ENCODE measurements at places on chromosomes 11 and 22.

DNA sequence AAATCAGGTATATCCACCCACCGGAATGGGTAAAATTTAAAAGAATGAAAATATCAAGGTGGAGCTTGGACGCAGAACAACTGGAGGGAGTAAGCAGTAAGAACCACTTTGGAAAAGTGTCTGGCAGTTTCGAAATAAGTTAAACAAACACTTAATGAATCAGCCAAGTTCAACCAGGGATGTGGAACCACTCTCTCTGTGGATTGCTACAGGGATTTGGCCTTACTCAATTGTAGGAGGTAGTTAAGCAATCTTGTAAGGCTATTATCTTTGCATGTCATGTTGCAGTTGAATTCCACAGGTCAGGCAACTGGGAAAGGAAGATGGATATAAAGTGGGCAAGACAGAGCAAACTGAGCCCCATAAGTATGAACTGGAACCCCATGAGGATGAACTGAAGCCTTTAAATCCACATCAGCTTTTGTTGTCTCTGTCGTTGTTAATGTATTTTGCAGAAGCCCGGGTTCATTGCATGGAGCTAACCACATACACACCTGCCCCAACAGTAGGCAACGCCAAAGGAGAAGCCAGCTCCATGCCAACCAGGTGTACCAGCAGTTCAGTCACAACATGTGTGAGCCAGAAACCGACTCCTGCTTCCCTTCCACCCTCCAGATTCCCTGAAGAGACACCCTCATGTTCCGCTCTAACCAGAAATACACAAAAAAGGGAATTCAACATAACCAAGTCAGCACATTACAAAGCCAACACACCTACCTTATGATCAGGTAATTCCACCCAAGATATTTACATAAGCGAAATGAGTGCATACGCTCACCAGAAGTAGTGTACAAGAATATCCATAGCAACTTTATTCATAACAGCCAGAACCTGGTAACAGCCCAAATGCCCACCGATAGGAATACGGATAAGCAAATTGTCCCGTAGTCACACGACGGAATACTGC is 8.0 kb upstream of the SLC43A3 start:
- no peak for DNase-seq

- DNase-seq, result no peak
Measured at GRCh38 chr11:12824281-12825041, 150.2 kb downstream of the TEAD1 start.

- DNase-seq, result no peak
Measured at GRCh38 chr11:18994860-18995259, 55.6 kb upstream of the MRGPRX1 start.

- no peak for DNase-seq
Measured at GRCh38 chr22:48423481-48423911, 1404.2 kb downstream of the BRD1 start.

- no peak for DNase-seq
Measured at GRCh38 chr11:111035746-111036145, 209.8 kb upstream of the POU2AF2 start.

All from CD4-positive, alpha-beta T cell treated with Interleukin-2 at 100 ng/mL for 4 hours (primary cell).